ENCODE measurements at places on chromosomes 4 and X. TPM values are rescaled to one million over a fixed set of nuclear protein-coding genes. Genes with fewer than 3 reads are reported as not detected.

Gene NPY1R
- not detected for total RNA-seq

Gene IGSF1
- 0.25 TPM for total RNA-seq

Gene PNMA6F
- not detected for total RNA-seq

Gene MAGEB10
- not detected for total RNA-seq

Gene NLGN3
- 0.13 TPM for total RNA-seq

Gene NUDT11
- 0.51 TPM for total RNA-seq

Gene ANK2
- total RNA-seq: 72.4 TPM

Gene SMAD1
- total RNA-seq: 78.8 TPM

Gene PCDH10
- total RNA-seq: under 0.01 TPM

Gene SUPT20HL1
- total RNA-seq: not detected

Gene RAB41
- total RNA-seq: not detected

Gene CSAG1
- total RNA-seq: not detected

Gene PNCK
- total RNA-seq: not detected

Gene TCEAL2
- total RNA-seq: not detected

Gene SULT1B1
- total RNA-seq: 2.0 TPM

Gene SLITRK4
- total RNA-seq: 0.13 TPM

Gene TEX11
- total RNA-seq: not detected

Gene FGB
- total RNA-seq: not detected

Gene SASH3
- total RNA-seq: not detected

Gene MAEA
- 64.4 TPM for total RNA-seq

Gene TCEAL1
- total RNA-seq: 15.0 TPM

Gene BMX
- total RNA-seq: 68.9 TPM

Gene RNF175
- total RNA-seq: not detected

Gene TEC
- 1.3 TPM for total RNA-seq

Gene KCTD8
- total RNA-seq: 0.13 TPM

Gene UBA1
- total RNA-seq: 115 TPM

Gene PTTG2
- total RNA-seq: not detected

Data from dermis microvascular lymphatic vessel endothelial cell (primary cell).